ENCODE measurements at places on chromosomes 4 and X.

DNA sequence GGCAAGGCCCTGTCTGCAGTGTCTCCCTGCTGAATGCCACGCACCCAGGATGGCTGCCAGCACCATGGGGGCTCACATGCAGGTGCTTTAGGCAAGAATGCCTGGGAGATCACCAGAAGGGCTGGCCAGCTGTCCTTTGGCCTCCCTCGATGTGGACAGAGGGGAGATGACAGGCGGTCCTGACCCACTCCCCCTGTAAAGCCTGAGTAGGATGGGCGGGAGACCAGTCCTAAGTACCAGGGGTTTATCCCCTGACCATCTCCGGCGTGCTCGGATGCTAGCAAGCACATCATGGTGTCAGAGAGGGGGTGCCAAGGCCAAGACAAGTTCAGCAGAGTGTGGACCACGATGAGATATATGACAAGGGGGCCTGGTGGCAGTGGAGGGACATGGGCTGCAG lies 5.3 kb downstream of the PDZD4 start:
- DNase-seq: no peak

DNA sequence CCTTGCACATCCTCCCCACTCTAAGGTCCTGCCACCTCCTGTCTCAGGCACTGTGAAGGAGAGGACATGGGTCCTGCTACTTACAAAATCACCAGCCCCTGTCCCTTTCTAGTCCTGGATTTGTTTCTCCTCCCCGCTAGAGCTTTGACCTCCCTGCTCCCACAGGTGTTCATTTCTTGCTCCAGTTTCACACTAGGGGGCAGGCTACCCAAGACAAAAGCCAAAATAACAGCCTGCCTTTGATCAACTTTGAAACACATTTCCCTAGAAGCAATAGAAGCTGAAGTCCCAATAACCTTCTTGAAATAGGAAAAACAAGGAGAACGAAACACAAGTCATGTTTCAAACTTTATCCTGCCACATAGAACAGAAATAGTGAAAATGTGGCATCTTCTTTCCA lies 164.4 kb downstream of the QDPR start:
- peak; percentile 2 for DNase-seq

DNA sequence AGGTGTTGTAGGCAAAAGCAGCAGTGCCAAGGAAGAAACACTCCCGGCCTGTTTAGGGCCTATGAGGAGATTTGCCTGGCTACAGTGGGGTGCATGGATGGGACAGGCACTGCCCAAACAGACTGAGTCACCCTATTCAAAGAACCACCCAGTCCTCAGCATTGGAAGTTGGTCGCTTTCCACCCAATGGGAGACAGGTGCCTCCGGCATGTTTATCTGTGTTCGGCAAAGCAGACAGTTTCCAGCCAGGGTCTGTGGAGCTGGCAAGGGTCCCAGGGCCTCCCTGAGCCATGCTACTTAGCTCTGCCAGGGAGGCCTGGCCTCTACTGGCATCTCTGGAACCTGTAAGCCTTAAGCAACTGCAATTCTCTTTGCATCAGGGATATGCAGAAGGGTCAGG lies 165.1 kb upstream of the ATP6AP2 start:
- DNase-seq: peak; percentile 43

DNA sequence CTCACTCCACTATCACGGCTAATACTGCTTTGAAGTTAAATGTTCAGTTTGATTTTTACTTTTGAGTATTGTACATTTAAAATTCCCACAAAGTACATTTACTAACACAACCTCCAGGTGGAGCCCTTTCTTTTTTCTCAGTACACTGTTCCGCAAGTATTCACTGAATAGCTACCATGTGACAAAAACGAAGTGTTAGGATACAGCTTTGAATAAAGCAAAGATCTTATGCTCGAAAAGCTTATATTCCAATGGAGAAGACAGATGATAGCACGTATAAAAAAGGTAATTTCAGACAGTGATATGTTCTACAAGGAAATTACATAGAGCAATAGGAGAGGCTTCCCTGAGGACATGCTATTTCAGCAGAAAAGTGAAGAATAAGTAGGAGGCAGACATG lies 60.7 kb upstream of the ABCG2 start:
- peak; percentile 42 for DNase-seq

GRCh38 chrX:24146283-24146949 lies 3.1 kb upstream of the ZFX start:
- DNase-seq: no peak

DNA sequence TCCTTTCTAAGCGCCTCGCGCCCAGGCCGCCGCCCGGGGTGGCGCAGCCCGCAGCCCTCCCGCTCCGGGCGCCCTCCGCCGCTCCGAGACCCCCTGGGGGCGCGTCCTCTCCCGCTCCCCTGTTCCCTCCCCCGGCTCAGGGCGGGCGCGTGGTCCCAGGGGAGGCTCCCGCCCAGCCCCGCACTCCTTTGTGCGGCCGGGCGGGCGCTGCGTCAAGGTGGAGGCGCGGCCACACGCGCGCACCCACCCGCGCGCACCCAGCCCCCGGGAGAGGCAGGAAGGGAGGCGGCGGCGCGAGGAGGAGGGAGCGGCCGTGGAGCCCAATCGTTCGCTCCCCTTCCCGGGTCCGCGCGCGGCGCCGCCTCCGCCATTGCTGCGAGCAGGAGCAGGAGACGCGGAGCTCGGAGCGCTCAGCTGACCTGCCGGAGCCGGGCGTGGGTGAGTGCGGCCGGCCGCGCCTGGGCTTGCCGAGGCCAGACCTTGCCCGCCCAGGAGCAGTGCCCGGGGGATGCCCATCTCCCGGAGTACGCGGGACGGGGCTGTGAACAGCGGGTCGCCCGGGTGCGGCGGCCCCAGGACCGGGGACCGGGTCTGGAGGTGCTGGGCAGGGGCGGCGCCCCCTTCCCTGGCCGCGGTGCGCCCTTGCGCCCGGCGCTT lies at the start of gene NSG1:
TSS of gene NSG1 (plus strand) at position 367 of the 657 bp plus-strand sequence. CDS start 528 bp downstream, outside the sequence.
- DNase-seq: peak; percentile 64

DNA sequence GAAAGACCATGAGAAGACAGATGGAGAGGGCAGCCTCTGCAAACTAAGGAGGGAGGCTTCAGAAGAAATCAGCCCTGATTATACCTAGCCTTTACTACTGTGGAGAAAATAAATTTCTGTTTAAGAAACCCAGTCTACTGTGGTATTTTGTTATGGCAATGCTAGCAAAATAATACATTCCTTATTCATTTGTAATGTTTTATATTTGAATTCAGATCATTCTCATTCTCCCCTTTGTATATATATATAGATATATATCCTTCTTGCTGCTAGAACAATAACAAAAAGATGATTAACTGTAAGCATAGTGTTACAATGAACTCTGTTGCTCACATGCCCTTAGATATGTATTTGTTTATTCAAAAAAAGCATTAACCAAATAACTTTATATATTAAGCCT lies 22.5 kb downstream of the DMD start:
- DNase-seq: no peak

DNA sequence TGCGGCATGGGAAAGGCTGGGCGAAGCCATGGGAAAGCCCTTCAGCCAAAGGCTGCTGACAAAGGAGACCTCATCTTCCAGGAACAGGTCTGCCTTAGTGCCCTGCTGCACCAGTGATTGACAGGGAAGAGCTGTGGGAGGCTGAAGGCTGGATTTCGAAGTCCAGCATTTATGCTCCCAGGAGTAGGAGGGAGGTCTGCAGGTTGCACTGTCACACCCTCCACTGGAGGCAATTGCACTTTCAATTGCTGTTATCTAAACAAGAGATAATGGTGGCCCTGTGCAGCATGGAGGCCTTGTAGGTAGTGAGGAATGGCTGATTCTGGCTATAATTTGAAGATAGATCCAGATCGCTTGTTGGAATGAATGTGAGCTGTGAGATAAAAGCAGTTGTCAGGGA lies 43.7 kb downstream of the FAM114A1 start:
- no peak for DNase-seq

DNA sequence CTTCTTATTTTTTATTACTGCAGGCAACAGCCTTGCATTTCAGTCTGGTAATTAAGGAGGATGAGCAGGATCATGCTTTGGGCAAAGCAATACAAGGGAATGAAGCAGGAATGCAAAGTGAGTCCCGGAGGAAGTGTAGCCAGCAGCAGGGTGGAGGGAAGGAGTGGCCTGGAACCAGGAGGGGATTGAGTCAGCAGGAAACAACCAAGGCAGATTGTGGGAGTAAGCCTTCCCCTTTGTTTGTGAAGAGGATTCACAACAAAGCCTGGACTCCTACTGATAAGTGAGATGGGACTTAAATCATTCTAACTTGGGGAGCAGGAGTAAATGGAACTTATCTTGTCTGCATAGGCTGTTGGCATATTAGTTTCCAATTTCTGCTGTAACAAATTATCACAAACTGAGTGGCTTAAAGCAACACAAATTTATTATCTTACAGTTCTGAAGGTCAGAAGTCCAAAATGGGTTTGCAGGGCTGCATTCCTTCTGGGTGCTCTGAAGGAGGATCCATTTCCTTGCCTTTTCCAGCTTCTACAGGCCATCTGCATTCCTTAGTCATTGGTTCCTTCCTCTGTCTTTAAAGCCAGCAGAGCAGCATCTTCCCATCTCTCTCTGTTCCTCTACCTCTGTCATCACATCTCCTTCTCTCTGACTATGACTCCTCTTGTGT lies 93.2 kb upstream of the AP1S2 start:
- no peak for DNase-seq

DNA sequence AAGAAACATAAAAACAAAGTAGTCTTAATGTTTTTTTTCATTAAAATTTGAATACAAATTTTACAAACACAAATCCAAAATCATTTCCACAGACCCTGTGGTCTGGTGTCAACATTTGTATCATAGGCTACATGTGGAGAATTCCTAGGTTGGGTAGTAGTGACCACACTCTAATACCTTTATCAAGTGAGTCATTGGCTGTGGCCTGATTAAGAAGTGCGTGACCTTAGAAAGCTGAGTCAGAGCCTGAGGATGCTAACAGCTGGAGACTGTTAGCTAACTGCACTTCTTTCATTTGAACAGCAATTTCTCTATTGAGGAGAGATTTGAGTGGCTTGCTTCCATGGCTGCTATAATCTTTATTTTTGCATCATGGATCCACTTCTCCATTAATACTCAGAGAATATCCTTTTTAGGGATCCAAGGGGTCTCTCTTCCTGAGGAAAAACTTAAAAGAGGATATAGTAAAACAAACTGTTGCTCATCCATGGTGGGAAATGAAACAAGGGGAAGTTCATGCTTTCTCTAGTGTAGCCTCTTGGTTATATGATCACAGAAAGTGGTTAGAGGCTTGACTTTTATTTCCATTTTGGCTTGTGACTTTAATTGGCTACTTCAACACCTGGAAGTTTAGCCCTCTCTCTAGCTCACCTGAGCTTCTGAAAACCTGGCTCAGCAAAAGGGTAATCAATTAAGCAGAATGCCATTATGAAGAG lies 335.8 kb downstream of the PABPC4L start:
- no peak for DNase-seq

DNA sequence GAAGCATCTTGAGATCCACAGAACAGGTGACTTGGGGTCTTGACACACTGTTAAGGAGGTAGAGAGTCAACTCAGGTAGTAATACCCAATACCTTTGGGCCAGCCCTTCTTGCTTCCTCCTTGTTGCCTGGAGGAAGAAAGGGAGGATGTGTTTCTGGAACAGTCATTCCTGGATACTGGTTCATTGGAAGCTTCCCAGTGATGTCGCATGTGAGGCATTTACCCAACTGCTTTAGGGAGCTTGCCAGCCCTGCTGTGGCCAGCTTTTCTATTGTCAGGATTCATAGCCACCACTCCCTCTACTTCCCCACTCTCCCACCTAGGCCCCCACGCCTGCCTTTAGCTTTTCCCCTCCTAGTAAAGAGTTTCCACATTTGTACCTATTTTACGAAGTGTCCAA lies 310.3 kb upstream of the PRPS2 start:
- DNase-seq: no peak

- DNase-seq: no peak
These were observed 33.0 kb upstream of the KIAA0232 start for GRCh38 chr4:6749340-6750171.

DNA sequence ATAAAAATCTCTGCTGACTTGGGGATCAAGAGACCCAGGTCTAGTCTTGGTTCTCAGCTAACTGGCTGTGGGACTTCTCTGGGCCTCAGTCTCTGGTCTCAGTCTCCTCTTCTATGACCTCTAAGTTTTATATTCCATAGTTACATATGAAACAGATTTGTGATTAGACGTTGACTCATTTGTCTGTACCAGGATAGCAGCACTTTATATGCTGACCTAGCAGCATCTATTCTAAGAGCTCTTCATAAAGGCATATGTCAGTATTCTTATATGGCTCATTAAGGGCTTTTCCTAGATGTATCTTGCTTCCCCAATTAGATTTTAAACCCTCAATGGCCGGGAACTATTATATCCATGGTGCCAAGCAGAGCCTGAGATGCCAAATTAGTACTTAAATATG lies 12.7 kb downstream of the GRPR start:
- DNase-seq: peak; percentile 37

GRCh38 chrX:129262912-129263311 lies 260.4 kb downstream of the SMARCA1 start:
- DNase-seq: no peak
